ENCODE measurements at places on chromosomes 6 and 20. TPM values are rescaled to one million over a fixed set of nuclear protein-coding genes. Genes with fewer than 3 reads are reported as not detected.

- no peak for DNase-seq
Measured at GRCh38 chr6:132166526-132167051, 215.4 kb upstream of the CCN2 start.

DNA sequence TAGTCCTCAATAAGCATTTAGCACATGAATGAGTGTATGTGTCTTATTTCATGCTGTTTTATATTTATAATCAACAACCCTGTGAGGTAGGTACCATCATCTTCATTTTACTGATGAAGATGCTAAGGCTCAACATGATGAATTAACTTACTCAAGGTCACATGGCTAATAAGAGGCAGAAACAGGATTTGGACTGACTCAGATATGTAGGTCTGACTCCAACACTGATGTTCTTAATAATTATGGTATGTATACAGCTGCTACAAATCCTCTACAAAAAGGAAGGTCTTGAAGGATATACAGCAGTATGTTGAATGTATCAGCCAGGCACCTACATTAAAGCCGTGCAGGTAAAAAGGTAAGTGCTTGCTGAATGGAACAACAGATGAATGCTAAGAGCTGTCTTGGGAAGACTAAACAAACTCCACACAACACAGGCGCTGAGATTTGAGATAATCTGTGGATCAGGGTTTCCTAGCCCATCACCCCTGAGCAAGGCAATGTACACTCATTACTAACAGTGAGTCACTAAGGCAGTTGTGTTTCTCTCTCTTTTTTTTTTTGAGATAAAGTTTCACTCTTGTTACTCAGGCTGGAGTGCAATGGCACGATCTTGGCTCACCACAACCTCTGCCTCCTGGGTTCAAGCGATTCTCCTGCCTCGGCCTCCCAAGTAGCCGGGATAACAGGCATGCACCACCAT is 31.9 kb downstream of the TTI1 start:
- no peak for DNase-seq

- DNase-seq: no peak
Measured at GRCh38 chr6:63565727-63566596, 6.3 kb upstream of the LOC128125822 start.

DNA sequence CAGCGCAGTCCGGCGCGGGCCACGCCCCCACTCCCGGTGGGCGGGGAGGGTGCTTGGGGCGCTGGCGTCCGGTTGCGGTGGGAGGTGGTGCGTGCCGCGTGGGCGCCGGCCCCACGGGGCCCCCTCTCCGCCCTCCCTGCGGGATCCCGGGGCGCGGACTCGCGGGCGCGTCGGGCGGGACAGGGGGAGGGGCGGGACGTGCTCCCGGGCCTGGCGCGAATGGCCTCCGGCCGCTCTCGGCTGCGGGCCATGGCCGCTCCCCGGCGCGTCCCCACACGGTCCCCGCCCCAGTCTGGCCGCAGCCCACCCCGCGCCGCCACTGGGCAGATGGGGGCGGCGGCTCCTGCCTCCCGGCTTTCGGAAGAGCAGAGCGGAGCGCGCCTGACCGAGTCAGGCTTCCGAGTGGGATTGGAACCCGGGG is 771 bp upstream of the PPP1R3G start:
- DNase-seq: no peak

DNA sequence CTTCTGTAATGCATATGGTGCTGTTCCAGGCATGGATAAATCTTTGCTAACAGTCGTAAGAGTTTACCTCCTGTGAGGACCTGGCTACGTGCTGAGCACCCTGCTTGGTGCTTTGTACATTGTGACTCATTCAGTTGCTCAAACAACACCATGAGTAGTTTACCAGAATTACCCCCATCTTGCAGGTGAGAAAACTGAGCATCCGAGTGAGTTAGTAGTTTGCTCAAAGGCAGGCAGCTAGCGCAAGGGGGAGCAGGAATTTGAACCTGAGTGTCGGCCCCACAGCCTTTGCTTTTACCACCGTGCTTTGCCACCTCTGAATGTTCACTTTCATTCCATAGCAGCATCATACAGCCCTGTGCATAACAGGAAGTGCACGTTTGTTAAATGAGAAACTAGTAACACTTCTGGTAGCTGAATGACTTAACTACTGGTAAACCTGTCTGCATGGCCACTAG is 121.9 kb downstream of the MTHFD1L start:
- no peak for DNase-seq

GRCh38 chr6:46509063-46509462 is 17.8 kb upstream of the RCAN2 start:
- DNase-seq: no peak

GRCh38 chr6:129429956-129430355 is 280.0 kb downstream of the ARHGAP18 start:
- DNase-seq: no peak

DNA sequence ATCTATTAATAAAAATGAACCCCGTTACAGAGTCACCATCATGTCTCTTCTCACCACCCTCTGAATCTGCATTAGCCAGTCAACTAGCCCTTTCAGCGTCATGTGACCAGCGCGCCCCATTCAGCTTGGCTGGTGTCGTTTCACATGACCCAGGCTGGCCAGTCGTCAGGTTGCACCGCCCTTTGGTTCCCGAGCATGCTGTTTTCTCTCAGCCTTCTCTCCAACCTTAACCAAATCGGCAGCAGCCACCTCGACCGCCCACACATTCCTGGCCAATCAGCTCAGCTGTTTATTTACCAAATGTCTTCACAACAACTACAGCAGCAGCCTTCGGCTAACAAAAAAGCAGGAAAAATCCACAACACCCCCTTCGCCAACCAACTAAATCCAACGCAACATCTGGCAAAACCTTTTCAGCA is 5.6 kb downstream of the SRSF3 start:
- no peak for DNase-seq

DNA sequence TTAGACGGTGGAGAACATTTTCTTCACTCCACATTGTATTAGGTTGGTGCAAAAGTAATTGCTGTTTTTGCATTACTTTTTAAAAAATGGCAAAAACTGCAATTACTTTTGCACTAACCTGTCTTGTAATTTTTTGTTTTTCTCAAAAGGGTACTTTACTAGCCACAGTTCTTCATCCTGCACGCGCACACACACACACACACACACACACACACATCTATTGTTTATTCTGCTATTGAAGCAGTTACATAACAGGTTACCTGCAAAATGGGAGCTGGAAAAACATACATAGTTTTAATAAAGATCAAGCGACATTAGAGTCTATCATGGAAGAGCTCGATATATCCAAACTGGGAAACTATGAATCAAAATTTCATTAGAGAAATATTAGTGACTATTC is 235.2 kb downstream of the SIM1 start:
- no peak for DNase-seq

DNA sequence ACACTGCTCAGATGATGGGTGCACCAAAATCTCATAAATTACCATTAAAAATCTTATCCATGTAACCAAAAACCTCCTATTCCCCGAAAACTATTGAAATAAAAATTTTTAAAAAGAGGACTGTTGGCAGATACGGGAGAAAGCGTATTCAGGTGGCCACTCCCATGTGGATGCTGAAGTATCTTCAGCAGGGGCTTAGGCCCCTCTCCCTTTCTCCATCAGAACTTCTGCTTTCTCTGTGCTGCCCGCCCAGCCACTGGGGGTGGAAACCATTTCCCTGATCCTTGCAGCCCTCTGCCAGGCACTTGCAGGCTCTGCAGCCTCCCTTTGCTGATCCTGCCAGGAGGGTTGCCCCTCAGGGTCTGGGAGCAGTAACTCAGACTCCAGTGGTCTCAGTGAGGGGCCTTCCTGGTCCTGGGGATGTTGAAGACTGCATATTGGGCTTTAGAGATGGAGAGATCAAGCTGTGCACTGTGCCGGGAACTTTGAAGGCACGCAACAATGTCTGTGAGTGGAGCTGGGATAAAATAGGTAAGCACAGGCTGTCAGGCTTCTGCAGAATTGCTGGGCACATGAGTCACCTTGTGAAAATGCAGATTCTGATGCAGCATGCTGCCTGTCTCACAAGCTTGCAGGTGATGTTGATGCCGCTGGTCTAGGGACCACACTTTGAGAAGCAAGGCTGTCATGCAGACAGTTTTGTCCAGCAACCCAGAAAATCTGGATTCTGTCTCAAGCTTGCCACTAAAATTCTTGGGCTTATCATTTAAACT is 59.6 kb downstream of the SLC24A3 start:
- no peak for DNase-seq

DNA sequence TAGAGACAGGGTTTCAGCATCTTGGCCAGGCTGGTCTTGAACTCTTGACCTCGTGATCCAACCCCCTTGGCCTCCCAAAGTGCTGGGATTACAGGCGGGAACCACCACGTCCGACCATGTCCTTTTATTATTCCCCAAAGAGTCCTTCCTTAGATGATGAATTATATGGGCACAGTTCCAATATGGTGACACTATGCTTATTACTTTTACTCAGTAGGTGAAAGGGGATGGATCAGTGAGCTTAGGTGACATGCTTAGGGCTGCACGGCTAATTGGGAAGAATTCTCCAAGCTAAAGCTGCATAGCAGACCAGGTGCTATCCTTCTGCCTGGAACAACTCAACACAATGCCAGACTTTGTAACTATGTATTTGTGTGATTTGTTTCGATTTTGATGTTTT is 38.2 kb upstream of the TFAP2C start:
- DNase-seq: no peak

DNA sequence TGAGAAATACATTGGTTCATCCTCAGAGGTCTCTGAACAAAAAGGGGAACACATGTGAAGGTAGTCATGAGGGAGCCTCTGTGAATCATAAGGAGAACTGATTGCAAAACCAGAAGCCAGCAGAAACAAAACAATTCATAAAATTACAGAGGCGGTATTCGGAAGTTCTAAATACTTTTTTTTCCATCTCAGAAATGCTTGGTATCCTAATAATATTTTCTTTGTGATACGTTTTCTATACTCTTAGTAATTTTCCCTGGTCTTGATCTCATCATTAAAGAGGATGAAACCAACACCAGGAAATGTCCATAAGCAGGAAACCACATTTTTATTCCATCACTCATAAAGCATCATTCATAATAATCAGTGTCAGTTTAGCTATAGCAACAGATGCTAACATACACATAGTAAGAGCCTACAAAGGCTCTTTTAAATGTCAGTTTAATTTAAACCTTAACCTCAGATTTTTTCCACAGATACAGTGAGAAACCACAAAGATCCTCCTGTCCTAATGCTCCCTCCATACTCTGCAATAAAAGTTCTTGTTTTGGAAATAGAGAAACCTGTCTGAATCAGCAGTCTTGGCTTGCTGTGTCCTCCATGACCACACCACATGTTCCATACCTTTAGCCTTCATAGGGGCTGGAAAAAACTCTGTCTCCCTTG is 29.2 kb downstream of the SGK1 start:
- no peak for DNase-seq

The STMND1 gene
- total RNA-seq: not detected

The MUC21 gene
- not detected for total RNA-seq

The GDAP1L1 gene
- not detected for total RNA-seq
